ENCODE measurements at places on chromosomes 1 and 21. TPM values are rescaled to one million over a fixed set of nuclear protein-coding genes. Genes with fewer than 3 reads are reported as not detected.

Gene LCE3B
- total RNA-seq, result not detected

Gene PODN
- 250 TPM for total RNA-seq

Gene TEX38
- 0.35 TPM for total RNA-seq

Gene ZBTB37
- 13.0 TPM for total RNA-seq

Gene NAV1
- total RNA-seq, result 22.0 TPM

Gene NEGR1
- 26.9 TPM for total RNA-seq

Gene GPA33
- 1.4 TPM for total RNA-seq

Gene SLX9
- total RNA-seq, result 34.6 TPM

Gene RXFP4
- not detected for total RNA-seq

All from mucosa of gallbladder (tissue), 1 donor.